ENCODE measurements at places on chromosomes 7 and 10. TPM values are rescaled to one million over a fixed set of nuclear protein-coding genes. Genes with fewer than 3 reads are reported as not detected.

GRCh38 chr7:155227004-155227787 is 70.5 kb upstream of the INSIG1 start:
- no peak for DNase-seq

GRCh38 chr10:48523212-48523819 is 81.6 kb downstream of the ARHGAP22 start:
- DNase-seq: peak; percentile 49

CFAP69 gene
- 16.7 TPM for polyA plus RNA-seq

GNAT3 gene
- not detected for polyA plus RNA-seq

ADAP1 gene
- 11.2 TPM for polyA plus RNA-seq

DNA sequence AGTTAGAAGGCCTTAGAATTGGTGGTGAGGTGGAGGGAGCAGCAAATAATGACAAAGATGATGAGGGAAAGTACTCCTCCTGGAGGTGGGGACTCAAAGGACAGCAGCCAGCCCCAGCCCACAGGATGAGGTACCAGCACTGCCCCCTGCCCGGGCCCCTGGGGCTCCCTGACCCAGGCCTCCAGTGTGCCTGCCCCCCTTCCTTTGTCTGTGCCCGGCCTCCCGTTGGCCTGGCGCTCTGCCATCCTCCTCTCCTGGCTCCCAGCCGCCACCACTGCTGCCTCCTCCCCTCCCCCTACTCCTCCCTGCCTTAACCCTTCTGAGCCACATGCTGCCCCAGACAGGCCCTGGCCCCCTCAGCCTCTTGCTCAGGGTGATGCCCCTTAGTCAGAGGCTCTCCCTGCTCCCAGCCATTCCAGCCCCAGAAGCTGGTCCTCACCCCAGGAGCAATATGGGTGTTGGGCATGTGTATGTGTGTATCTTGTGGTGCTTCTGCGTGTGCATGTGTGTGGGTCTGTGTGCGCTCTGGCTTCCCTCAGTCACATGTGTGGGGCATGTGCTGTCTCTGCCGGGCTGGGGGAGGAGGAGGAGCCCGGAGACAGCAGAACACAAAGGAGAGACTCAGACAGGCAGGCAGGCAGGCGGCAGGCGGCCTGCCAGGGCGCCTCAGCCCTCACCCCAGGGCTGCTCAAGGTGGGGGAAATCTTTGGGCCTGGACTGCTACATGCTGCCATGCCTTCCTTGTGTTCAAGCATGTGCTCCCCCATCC is 2.6 kb downstream of the LDB1 start:
- DNase-seq: no peak

- no peak for DNase-seq
These were observed 17.4 kb downstream of the FOXP2 start for GRCh38 chr7:114432061-114432460.

- no peak for DNase-seq
These were observed 71.3 kb downstream of the TBXAS1 start for GRCh38 chr7:139900326-139900725.

CNNM2 gene
- polyA plus RNA-seq: 12.5 TPM

GRCh38 chr7:24337180-24337579 is 53.2 kb downstream of the NPY start:
- no peak for DNase-seq

- no peak for DNase-seq
These were observed 588.6 kb upstream of the LRRTM3 start for GRCh38 chr10:66337211-66337610.

FKBP9 gene
- 211 TPM for polyA plus RNA-seq

WIPF3 gene
- 5.7 TPM for polyA plus RNA-seq

DNA sequence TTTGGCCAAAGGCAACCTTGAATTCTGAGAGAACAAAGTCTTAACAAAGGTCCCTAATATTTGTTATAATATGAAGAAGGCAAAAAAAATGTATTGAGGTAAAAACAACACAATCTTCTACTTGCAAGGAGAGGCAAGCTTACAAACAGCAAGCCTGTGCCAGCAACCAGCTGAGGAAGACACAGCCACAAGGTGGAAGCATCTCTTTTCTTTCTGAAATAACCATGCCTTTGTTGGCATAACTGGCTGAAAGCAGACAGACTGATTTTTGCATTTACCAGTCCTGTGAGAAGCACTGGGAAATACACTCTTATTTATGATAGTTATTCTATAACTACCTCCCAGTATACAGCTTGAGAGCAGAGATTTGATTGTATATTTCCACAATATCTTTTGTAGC is 292.0 kb downstream of the PHTF2 start:
- no peak for DNase-seq

- DNase-seq: no peak
These were observed 5.1 kb downstream of the MTURN start for GRCh38 chr7:30139836-30140384.

GRCh38 chr7:40810274-40810673 is 675.5 kb downstream of the SUGCT start:
- DNase-seq: no peak

DNA sequence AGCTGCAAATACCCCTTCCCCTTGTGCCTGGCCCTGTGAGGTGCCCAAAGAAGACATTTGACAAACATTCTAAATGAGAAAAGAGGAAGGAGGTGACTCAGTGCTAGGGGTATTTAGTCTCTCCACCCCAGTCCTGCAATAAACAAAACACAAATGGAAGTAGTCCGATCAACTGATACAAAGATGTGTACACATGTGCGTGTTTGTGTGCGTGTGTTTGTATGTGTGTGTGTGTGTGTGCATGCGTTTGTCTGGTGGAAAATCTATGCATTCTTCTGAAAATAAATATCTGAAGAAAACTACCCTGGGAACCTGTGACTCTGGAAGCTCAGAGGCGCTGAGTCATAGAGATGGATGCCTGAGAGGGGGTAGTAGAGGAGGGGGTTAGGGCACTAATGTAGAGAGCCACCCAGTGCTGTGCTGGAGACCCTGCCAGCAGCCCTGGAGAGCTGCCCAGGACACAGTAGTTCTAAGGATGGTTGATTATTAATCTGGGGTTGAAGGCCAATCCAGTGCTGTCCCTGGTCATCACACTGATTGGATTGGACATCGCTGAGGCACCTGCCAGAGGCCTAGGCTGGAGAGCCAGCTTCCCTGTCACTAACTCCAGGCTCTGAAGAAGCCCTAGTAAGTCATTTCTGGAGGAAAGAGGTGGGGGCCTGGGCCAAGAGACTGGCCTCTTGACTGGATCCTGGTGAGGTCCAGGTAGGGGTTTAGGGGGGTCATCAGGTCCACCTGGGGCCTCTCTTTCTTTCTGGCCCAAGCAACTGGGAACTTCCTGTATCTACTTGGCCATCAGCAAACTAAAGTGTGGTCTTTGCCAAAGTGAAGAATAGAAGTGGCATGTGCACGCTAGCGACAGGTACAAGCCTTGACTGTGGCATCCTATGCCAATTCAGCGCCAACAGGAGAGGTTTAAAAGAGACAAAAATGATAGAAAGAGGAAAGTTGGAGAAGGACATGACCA is 18.5 kb downstream of the SFTPA1 start:
- DNase-seq: no peak

DNA sequence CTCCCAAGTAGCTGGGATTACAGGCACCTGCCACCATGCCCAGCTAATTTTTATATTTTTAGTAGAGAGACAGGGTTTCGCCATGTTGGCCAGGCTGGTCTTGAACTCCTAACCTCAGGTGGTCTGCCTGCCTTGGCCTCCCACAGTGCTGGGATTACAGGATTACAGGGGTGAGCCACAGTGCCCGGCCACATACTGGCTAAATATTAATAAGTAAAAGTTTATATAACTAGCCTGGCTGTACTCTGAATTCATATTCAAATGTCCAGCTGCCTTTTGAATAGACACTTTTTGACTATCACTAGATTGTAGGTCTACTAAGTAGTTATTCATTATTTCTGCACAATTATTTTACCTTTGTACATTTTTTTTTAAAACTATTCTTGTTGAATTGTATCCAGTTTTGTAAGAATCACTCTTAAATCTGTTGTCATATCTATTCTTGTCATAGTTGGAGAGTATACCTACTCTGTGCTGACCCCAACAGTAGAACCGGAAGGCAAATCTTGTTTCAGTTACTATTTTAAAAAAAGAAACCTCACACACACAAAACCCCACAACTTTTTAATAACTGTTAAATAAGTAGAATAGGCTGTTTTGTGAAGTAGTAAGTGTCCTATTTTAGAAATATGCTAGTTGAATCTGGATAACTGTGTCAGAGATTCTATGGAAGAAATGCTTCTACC is 29.6 kb downstream of the MINPP1 start:
- DNase-seq: no peak

SPDYE9 gene
- polyA plus RNA-seq: 0.35 TPM

- no peak for DNase-seq
These were observed 15.9 kb downstream of the RP9 start for GRCh38 chr7:33093266-33093665.

HHEX gene
- polyA plus RNA-seq: 9.8 TPM

VWDE gene
- 3.1 TPM for polyA plus RNA-seq

GRCh38 chr7:106022193-106022821 is 59.2 kb downstream of the CDHR3 start:
- DNase-seq: no peak

Measured in right renal cortex interstitium (tissue), 3 donors.